ENCODE measurements at places on chromosomes 1 and 21.

- no peak for DNase-seq
Observed at GRCh38 chr1:115908565-115909274, 67.6 kb upstream of the SLC22A15 start.

DNA sequence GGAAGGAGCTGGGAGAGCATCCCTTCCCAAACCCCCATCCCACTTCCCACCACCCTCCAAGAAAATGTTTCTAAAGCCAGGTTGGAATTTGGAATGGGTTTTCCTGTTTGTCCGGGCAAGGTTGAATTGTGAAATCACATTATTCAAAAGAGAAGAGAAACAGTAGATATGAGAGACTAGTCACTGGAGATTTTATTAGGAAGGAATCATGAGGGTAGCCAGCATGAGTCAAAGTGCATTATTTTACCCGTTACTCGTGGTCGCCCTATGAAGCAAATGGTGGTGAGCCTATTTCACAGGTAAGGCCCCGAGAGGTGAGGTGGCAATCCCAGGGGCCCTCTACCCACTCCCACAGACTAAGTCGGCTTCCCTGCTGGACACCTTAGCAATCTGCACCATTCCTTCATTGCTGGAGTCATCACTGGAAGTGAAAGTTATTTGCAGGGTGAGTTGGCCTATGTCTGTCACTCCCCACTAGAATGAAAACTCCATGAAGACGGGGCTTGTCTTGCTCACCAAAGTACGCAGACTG lies 52.8 kb downstream of the TOMM20 start:
- no peak for DNase-seq

- DNase-seq = no peak
Observed at GRCh38 chr1:55503663-55504305, 288.6 kb upstream of the USP24 start.

DNA sequence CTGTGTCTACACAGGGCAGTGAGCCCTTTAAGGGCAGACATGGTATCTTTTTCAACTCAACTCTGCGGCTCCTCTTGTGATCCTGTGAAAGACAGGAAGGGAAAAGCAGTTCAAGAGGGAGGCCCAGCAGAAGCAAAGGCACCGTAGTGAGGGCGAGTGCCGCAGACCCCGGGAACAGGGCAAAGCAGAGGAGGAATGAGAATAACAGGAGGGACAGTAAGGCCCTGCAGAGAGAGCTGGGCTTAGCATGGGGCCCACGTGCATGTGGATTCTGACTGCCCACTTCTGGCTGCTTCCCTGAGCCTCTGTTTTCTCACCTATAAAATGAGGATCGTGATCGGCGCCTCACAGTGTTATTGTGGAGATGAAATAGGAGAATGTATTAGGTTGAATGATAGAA lies 409.3 kb downstream of the PTPRU start:
- DNase-seq = no peak

GRCh38 chr1:167077128-167077867 lies 12.9 kb downstream of the GPA33 start:
- no peak for DNase-seq

DNA sequence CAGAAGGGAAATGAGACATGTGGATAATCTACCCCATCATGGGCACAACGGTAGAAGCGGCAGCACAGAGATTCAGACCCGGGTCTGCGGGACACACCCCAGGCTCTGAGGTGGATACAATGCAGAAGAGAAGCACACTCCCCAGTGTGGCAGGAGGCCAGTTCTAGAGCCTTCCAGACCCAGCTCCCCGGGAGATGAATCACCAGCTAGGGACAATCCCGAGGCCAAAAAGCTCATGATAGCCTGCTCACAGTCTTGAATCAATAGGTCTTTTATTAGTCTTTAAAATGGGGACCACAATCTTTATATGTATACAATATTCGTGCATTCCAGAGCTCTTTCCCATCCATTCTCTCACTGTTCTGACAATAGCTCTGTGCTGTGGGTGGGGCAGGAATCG lies 57.3 kb upstream of the DIRAS3 start:
- DNase-seq = no peak

GRCh38 chr1:55927702-55928290 lies 651.6 kb downstream of the PLPP3 start:
- no peak for DNase-seq

DNA sequence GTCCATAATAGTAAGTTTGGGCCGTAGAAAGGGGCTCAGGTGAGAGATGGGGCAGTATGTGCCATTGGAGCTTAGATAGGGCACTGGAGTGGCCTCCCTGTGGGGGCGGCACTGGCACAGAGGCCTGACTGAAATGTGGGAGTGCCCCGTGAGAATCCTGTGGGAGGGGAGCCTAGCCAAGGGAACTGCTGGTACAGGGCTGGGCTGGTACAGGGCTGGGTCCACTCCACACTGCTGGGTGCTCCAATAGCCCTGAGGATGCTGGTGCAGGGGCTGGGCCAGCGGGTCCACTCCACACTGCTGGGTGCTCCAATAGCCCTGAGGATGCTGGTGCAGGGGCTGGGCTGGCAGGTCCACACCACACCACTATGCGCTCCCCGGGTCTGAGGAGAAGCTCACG lies 44.8 kb upstream of the PWP2 start:
- DNase-seq = no peak

DNA sequence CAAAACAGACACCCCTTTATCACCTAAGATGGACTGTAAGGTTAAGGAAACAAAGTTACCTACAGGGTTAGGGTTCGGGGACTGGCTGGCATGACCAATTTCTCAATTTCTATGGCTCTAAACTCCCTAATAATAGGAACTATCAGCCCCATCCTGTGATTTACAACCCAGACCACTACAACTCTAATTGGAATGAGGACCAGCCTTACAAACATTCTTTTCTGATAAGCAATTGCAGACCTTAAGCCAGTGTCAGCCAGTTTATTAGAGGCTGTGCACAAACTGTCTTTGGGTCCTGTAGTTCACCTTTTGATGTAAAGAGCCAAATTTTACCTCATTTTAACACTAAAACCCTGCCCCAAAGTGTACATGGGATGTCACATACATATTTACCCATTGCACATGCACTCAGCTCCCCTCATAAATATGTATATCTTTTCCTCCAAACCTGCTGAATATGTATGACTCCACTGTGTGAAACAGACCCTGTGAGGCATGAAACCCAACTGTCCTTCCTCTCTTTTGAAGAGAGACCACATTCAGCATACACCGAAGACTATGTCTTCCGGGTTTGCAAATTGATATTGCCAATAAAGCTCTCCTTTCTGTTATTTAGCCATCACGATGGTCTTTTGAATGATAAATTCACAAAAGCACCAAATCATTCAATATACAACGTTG lies 7.3 kb upstream of the APP start:
- DNase-seq = no peak

GRCh38 chr21:32860399-32860798 lies 88.8 kb upstream of the PAXBP1 start:
- no peak for DNase-seq

DNA sequence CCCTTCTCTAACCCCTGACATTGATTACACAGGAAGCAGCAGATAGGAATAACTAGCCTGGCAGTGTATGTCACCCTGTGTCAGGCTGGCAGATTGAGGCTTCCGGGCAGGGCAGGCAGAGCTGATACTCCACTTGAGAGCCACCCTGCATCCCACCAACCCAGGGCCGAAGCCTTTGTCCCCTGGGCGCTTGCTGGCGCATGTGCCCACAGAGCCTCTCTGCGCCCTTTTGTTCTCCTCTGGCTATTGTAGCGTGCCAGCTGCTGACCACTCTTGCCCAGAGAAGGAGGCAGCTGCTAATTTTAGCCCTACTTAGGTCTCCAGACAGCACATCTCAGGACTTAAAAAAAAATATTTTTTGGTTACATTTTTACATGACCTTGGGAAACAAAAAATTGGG lies 304.9 kb downstream of the HHAT start:
- DNase-seq = no peak

- no peak for DNase-seq
Observed at GRCh38 chr1:43359696-43360095, 915 bp downstream of the CDC20 start.
